Activated naive CD4-positive, alpha-beta T cell (primary cell): ENCODE measurements at places on chromosomes 5 and 9.

GRCh38 chr5:171840711-171841522 lies 55.3 kb downstream of the SMIM23 start:
- DNase-seq, result no peak

GRCh38 chr5:121853850-121854249 lies 2.2 kb downstream of the FTMT start:
- no peak for DNase-seq

DNA sequence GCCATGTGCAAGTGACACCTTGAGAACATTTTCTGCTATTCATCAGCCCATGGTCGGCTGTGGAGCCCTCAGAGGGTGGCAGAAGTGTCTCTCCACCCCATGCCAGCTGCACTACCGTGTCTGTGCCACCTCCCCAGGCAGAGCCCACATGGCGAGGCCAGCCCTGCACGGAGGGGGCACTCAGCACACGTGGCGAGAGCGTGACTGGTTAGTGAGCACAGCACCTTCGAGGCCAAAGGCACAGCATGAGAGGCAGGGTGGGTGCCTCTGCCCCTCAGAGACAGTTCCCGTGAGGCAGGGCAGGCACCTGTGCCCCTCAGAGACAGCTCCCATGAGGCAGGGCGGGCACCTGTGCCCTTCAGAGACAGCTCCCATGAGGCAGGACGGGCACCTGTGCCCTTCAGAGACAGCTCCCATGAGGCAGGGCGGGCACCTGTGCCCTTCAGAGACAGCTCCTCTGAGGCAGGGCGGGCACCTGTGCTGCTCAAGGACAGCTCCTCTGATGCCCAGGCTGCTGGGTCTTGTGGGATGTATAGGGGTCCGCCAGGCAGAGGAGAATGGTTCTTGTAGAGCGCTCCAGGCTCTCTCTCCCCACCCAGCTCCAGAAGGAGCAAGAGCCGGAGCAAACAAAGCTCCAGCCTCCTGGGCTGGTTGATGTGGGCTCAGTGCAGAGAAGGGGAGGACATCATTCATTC lies 179.8 kb upstream of the PPP1R26 start:
- DNase-seq, result no peak

DNA sequence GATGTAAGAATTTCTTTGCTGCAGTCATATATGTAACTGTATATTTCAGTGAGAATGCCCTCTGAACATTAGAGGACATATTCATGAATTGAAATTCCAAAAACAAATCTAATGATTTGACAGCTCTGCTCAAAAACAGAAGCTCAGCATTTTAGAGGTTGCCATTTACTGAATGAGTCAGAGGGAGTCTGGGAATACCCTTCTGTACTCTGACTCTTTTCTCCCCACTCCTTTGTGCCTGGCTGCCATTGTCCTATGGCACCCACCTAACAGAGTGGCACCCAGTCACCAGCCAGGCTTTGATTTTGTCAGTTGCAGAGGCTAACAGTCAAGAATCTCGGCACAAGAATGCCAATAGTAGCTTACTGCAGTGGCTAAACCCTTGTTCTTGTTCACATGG lies 133.6 kb downstream of the ATG10 start:
- DNase-seq, result no peak

DNA sequence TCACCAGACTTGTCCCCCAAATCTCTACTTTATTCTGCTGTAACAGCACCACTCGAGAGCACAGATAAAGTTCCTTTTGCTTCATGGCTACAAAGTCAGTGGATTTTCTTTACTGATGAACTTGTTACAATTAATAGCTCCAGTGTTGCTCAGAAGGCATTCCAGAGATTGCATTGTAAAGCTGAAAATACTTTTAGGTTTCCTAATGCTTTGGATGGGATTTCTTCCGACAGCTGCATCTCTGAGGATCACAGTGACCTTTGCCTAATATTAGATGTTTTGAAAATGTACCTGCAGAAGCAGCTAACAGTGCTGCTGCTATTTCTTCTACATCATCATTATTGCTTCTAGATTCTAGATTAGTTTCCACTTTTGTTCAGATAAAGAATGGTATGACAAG lies 58.8 kb upstream of the TMEM171 start:
- DNase-seq, result no peak

DNA sequence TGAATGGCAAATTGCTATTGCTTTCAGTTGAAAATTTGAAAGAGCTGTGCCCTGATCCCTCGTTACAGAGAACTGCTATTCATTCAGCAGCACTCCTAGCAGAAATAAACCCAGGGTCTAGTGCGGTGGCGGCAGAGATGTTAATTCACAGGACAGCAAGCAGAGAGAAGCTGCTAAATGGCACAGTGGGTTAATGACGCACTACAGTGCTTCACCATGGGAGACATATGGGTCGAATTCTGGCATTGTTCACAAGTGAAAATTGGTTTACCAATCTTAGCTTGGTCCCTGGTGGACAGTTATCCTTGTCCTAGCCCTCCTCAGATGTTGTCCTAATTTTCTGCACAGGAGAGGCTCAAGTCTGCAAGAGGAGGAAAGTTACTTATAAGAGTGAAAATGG lies 807.4 kb downstream of the TLE1 start:
- DNase-seq, result no peak

DNA sequence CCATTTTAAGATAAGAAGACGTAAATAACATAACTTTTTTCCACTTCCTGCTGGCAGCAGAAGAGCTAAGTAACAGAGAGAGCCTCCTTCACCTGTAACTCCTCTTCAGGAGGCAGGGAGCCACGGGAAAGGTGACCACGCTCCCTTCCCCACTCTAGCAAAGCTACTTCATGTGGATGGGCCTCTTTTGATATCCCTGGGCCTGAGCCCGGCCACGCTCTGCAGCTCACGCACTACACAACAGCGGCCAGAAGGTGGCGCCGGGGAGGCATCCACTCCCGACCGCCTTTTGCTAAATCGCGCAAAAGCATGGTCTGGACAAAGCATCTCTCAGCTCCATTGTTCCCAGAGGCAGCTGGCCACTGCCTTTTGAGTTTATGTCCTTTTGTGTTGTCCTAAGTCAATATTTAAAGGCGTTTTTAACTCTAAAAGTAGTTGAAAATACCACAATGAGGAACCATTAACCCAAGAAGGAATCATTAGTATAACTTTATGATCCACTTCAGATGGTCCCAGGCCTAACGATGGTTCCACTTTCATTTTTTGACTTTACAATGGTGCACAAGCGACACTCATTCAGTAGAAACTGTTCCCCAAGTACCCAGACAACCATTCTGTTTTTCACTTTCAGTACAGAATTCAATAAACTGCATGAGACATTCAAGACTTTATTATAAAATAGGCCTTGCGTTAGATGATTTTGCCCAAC lies 23.6 kb downstream of the CMBL start:
- DNase-seq, result peak; percentile 29

GRCh38 chr9:33161011-33161588 lies 6.0 kb downstream of the B4GALT1 start:
- DNase-seq, result no peak

- no peak for DNase-seq
These were observed 25.1 kb downstream of the PALM2AKAP2 start for GRCh38 chr9:109805050-109805449.

- DNase-seq, result no peak
These were observed 158.1 kb upstream of the IER5L start for GRCh38 chr9:129336130-129336528.

GRCh38 chr5:72474046-72474500 lies 33.1 kb downstream of the ZNF366 start:
- DNase-seq, result no peak

- no peak for DNase-seq
These were observed 813.3 kb upstream of the WWC1 start for GRCh38 chr5:167478188-167478587.

DNA sequence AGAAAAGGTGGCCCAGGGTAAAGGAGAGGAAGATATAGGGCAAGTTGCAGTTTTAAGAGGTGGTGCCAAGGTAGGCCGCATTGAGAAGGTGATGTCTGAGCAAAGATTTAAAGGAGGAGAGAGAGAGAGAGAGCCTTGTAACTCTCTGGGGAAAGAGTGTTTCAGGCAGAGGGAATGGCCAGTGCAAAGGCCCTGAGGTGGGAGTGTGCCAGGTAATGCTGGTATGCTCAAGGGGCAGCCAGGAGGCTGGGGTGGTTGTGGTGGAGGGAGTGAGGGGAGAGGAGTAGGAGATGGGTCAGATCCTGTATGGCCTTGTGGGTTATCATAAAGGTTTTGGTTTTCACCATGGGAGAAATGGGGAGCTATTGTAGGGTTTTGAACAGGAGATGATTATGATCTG lies 9.9 kb downstream of the MCCC2 start:
- no peak for DNase-seq

GRCh38 chr9:69174616-69175463 lies 763 bp downstream of the TJP2 start:
- no peak for DNase-seq

GRCh38 chr9:107983762-107984161 lies 494.2 kb upstream of the KLF4 start:
- no peak for DNase-seq
